ENCODE measurements at places on chromosomes 13 and 19.

GRCh38 chr13:30832845-30833332, 73.2 kb upstream of the MEDAG start:
- DNase-seq = peak; percentile 7

- DNase-seq = no peak
These were observed 43.0 kb downstream of the STK24 start for GRCh38 chr13:98533912-98534311.

- no peak for DNase-seq
These were observed 427.2 kb downstream of the COG6 start for GRCh38 chr13:40082639-40083038.

GRCh38 chr19:32748497-32748896, 28.9 kb downstream of the TDRD12 start:
- no peak for DNase-seq

Data from stimulated activated CD8-positive, alpha-beta memory T cell treated with anti-CD3 and anti-CD28 coated beads, Interleukin-7, amount 100 ng/mL, for 1 hour (primary cell).